ENCODE measurements at places on chromosomes 16 and 17.

- no peak for DNase-seq
Measured at GRCh38 chr17:78351449-78352006, 8.3 kb downstream of the SOCS3 start.

DNA sequence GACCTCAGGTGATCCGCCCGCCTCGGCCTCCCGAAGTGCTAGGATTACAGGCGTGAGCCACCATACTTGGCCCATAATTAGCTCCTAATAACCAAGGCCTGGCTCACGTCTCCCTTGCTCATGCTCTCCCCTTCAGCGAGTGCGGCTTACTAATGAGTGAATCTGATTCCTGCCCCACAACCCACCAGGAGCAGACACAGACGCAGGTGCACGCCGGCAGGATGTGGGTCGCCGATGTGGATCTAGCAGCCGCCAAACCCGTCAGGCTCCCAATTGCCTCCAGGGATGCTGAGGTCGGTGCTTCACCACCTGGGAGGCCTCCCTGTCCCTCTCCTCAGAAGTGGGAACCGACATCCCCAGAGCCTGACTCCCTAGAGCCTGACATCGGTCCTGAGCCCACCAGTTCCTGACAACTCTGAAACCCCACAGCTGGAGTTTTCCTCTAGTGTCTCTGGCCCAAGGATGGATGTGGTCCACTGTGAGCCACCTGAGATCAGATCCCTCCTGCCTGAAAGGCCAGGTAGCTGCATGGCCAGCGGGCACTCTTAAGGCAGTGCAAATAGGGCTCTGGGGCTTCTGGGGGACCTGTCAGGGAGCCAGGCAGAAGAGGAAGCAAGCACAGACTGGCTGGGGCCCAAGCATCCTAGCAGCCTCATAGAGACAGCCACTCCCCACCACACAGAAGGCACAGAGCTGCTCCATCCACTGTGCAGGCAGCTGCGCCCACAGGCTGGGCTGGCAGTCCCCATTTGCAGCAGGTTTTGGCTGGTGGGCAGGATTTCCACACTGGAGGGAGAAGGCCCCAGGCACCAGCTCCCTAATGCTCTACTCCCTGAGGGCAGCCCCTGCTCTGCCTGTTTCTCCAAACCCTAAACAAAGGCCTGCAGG lies 10.8 kb downstream of the EXOC7 start:
- no peak for DNase-seq

- no peak for DNase-seq
Measured at GRCh38 chr17:6496640-6497441, 52.6 kb downstream of the PIMREG start.

DNA sequence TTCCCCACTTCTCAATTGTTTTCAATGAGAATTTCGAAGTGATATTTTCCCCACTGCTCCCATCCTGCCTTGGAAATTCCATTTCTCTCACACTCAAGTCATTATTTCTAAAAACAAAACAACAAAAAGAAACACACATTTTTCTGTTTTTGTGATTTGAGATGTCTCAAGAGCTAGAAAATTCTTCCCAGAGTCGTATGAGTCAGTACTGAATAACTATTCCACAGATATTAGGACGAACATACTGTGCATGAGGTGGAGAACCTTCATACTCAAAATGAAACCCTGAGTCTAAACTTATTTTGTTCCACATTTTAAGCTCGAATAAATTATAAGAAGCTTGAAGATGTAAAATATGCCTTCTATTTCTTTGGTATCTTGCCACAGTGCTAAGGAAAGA lies 204.6 kb downstream of the SLC39A11 start:
- DNase-seq, result no peak

DNA sequence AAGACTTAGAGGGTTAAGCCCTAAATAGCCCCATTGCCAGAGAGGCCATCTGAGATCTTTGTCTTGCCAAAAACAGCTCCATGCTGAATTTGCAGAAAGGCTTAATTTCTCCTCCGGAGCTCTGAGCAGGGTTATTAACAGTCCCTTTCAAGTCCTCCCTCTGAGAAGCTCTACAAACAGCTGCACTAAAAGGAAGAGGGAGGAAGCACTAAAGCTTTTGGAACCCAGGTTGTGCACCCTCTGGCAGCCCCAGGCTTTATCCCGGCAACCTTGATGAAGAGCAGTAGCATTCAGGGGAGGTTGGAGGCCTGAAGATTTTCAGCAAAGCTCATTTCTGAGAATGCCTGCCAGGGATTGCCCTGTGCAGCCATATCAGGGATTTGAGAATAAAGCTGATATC lies 554.7 kb downstream of the RBFOX1 start:
- DNase-seq, result no peak

DNA sequence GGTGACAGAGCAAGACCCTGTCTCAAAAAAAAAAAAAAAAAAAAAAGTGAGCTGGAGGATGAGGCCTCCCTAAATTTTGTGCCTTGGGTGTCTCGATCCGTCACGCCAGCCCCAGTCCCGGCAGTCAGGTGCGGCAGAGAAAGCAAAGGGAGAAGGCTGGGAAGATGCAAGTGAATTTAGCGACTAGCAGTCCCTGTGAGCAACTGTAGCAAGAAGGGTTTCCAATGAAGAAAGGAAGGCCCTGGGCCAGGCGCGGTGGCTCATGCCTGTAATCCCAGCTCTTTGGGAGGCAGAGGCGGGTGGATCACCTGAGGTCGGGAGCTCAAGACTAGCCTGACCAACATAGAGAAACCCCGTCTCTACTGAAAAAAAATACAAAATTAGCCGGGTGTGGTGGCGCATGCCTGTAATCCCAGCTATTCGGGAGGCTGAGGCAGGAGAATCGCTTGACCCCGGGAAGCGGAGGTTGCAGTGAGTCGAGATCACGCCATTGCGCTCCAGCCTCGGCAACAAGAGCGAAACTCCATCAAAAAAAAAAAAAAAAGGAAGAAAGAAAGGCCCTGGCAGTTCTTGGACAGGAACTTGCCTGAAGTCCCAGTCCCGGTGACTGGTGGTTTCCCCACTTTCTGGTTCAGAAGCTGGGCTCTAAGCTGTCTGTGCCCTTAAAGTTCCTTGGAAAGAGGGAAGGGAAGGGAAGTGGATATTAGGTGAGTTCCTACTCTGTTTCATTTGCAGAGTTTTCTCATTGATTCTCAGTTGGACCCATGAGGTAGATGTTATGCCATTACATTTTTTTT lies 1.8 kb upstream of the QPRT start:
- DNase-seq, result no peak

DNA sequence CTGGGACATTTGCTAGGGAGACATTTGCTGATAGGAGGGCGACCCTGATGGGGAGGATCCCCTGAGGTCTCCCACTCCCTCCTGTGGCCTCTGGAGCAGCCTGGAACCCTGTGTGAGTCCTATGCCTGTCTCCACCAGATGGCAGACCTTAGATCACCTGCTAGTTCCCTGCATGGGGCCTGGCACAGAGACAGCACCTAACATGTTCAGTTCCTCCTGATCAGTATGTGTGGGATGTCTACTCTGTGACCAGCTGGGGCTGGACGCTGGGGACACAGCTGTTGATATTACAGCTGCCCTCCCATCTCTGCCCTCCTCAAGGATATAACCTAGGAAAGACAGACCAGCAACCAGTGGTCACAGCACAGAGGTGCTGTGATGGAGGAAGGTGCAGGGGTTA lies 1.1 kb upstream of the ADCY7 start:
- no peak for DNase-seq

GRCh38 chr17:2138761-2139160 lies 83.9 kb downstream of the HIC1 start:
- DNase-seq, result peak; percentile 47

GRCh38 chr17:7041607-7042500 lies 2.0 kb downstream of the SLC16A11 start:
- no peak for DNase-seq

DNA sequence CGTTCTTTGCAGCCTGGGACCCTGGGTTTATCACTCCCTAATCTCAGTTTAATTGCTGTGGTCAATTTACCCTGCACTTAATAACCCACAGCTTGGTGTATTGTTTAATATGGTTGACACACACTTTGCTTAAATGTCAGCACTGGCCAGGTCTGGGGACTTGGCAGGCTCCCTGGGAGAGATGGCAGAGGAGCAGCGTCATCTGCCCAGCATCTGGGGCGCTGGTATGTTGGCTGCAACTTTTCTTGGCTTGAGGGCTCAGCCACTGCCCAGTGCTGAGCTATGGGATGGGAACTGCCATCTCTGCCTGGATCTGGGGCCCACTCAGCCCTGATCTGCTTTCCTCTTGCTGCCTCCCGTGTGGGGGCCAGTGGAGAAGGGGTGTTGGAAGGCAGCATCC lies 115.7 kb upstream of the IRX3 start:
- no peak for DNase-seq

DNA sequence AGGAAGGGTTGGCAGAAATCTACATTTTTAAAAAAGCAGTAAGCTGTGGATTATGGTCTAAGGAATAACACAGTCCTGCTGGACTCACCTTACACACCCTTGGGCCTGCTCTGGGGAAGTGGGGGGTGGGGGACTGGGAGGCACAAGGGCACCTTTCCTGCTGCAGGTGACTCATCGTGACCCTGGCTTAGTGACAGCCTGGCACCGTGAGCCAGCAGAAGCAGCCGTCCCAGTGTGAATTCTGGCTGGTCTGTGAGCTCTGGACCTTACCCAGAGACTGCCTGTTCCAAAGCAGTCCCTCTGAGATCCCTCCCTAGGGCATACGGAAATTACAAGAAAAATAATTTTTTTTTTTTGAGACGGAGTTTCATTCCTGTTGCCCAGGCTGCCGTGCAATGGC lies 4.2 kb upstream of the CRK start:
- DNase-seq, result no peak

DNA sequence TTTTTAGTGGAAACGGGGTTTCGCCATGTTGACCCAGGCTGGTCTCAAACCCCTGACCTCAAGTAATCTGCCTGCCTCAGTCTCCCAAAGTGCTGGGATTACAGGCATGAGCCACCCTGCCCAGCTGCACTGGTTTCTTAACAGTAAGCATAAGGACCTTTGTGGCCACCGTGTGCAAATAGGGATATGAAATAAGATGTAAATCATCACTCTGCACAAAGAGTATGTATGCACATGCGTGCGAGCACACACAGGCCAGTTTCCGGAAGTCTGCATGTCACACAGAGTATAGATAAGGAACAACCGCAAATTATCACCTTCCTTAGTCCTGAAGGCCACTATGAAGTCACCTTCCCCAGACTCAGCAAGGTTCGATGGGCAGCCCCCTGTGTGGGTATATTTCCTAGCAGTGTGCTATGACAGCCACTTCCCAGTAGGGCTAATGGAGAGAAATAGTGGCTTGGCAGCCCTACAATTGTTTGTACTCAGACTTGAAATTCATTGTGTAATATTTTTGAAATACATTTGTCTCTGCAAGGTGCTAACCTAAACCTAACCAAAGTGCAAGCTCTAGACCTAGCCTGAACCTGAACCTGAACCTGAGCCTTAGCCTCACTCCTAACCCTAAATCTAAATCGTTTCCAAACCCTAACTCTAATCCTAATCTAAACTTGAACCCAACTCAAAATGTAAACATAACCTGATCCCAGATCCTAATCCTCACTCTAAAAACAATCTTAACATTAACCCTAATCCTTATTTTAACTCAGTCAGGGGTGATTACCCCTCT lies 48.4 kb upstream of the SKAP1 start:
- no peak for DNase-seq
